Activated T-cell treated with anti-CD3 and anti-CD28 coated beads for 24 hours (primary cell): ENCODE measurements at places on chromosomes 7 and 10.

- DNase-seq, result no peak
These were observed 32.6 kb downstream of the CDH23 start for GRCh38 chr10:71429304-71429703.

DNA sequence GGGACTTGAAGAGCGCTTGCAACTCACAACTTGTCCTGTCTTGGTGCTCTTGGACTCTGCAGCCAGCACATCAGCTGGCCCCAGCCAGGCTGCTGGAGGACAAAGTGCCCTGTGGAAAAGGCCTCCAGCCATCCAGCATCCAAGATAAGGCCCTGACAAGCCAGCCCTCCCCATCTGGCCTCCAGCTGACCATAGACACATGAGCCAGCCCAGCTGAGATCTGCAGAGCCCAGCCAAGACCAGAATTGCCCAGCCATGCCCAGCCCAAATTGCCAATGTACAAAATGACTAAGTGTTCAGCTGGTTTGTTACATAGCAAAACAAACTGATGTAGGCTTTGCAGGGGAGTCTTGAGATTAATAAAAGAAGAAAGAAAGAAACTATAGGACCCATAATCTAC lies 36.0 kb upstream of the FRMD4A start:
- no peak for DNase-seq

DNA sequence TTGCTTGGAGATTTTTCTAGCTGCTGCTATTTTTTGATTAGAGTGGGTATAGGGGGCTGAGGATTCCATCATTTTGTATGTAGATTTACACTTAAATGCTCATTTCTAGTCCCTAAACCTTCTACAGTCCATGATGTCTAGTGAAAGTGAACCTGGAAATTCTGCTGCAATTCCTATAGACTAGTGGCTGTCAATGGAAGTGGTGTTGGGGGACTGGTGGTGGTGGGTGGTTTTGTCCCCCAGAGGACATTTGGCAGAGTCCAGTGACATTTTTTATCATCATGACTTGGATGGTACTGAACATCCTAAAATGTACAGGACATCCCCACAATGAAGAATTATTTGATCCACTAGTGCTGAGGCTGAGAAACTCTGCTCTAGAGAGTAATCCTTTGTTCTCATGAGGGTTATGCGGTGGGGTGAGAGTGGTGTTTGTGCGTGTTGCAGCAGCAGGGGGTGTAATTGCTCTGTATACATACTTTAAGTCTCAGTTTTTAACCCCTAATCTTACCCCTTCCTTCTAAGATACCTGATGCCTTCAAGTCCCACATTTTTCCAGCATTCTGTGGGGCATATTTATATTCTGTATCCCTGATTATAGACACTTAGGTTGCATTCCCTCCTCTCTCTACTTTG lies 35.0 kb downstream of the KIF11 start:
- DNase-seq, result no peak

DNA sequence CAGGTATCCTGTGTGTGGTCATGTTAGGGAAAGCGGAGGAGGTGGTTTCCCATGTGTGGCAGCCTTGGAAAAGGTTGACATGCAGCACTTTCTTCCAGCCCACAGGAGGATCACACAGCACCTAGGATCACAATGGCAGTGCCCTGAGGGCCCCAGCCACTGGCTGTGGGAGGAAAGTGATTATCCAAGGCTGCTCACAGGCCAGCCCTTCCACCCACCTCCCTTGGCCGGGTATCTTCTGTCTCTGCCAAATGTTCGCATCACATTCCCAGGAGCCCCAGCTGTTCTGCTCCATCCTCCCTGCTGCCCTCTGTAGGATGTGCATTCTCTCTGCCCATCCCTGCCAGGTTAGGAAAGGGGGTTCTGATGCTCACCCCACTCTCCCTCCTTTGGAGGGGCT lies 2.5 kb upstream of the MLXIPL start:
- DNase-seq, result no peak

GRCh38 chr10:51878695-51879094 lies 179.3 kb upstream of the CSTF2T start:
- DNase-seq, result no peak

- DNase-seq, result no peak
These were observed 38.5 kb upstream of the SPOCK2 start for GRCh38 chr10:72126872-72127232.
